Stimulated activated CD4-positive, alpha-beta T cell treated with anti-CD3 and anti-CD28 coated beads, TNF-alpha, amount 100 ng/mL, for 48 hours (primary cell): ENCODE measurements at places on chromosomes 6 and 20.

DNA sequence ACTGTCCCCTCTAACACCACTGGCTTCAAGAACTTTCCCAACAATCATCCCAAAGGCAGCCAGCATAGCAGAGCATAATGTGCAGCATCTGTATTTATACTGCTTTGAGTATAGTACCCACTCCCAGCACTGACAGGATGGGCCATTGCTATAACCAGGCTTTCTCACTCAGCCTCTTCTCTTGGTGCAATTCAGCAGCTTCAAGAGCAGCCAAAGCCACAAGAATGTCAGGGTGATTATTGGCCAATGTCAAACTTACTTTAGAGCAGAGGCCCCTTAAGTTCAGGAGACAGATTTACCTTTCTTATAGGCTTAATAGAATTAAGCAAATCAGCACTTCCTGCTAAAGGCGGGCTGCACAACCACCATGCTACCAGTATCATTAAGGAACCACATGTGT, 232.4 kb upstream of the RSPO3 start:
- DNase-seq = no peak

DNA sequence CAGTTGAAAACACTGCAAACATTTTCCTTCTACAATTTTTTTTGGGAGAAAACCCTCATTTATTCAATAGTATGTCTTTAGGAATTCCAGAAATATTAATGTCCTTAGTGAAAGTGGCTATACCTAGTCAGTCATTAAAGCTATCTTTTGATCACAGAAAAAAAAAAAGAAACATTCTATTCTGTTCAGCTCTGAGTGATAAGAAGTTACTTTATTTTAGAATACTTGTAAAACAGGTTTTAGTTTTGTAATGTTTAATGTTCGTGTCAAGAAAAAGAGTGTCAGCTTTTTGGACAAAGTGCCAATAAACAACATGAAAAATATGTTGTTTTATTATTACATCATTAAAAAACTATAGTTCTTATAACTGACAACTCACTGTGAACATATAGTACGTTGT, 240.4 kb downstream of the OGFRL1 start:
- no peak for DNase-seq

GRCh38 chr6:154638369-154638768, 94.8 kb upstream of the SCAF8 start:
- no peak for DNase-seq

DNA sequence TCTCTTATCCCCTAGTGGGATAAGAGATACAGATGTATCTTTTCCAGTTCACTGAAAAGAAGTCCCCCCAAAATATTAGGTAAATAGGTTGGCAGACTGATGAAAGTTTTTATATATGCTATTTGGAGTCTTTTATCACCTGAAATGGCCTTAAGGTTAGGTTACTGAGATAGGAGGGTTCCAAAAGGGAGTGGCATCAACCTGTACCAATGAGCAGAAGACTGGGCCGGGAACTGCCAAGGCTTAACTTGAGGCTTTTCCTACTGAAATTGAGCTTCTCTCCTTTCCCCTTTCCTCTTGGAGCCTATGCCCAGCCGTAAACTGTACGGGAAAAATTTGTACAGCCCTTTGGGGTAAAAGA, 42.0 kb downstream of the EIF2S2 start:
- no peak for DNase-seq

DNA sequence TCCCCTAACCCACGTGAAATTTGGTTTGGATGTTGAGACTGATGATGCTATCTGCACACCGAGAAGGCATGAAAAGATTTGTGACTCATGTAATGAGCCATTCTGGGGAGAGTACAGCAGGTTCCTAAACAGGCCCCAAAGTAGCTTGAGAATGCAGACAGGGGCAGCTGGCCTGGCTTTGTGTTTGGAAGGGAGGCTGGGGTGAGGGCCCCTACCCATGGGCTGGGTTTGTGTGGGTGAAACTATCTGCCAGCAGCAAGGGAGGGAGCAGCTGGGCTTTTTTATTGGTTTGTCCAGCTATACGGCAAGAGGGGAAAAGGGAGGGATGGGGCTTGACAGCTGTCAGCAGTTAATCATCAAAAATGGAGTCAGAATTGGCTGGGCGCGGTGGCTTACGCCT, 87.0 kb upstream of the RNF24 start:
- DNase-seq = no peak

- no peak for DNase-seq
Measured at GRCh38 chr6:53263917-53264316, 84.8 kb downstream of the ELOVL5 start.

- DNase-seq = no peak
Measured at GRCh38 chr6:97586344-97586743, 303.3 kb upstream of the MMS22L start.

- no peak for DNase-seq
Measured at GRCh38 chr6:78526432-78526831, 340.9 kb upstream of the IRAK1BP1 start.

DNA sequence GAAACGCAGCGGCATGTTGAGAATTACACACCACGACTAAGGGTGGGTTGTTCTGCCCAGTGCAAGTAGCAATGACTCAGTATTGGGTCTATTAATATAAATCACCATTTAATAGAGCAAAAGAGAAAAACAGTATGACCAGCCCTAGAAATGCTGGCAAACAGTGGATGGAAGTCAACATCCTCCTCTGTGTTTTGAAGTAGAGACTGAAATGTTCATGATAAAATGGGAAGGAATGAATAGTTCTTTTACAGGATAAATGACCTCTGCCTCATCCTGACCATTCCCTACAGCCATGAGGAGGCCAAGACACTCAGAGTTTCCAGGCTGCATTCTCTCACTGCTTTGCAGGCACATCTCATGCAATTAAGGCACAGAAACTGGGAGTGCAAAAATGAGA, 111.8 kb downstream of the PSMB1 start:
- DNase-seq = no peak

GRCh38 chr6:39330057-39330456, 7.6 kb upstream of the KCNK16 start:
- no peak for DNase-seq

DNA sequence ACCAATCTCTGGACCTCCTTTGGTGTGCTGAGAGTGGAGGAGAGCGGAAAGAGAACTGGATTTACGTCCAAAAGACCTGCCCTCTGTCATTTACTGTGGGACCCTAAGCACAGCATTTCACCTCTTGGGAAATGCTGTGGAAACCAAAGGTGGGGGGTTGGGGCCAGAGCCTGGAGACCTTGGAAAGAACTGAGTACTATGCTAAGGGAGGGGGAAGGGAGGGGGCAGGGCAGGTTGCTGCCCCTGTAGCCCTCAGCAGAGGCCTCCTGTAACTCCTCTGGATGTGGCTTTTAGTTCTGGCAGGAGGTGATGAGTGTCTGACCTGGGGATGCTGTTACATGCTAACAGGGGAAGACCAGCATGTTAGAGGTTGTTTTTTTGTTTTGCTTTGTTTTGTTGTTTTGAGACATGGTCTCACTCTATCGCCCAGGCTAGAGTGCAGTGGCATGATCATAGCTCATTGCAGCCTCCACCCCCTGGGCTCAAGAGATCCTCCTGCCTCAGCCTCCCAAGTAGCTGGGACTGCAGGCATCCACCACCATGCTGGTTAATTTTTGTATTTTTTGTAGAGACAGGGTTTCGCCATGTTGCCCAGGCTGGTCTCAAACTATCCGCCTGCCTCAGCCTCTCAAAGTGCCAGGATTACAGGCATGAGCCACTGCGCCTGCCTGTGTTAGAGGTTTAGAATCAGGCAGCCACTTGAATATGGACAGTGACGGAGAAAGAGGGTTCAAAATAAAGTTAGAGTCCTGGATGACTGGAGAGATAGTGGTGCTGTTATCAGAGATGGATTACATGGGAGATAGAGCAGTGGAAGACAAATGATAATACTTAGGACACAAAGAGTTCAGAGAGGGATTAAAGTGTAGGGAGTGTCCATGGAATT, 18.4 kb upstream of the PARD6B start:
- DNase-seq = no peak

DNA sequence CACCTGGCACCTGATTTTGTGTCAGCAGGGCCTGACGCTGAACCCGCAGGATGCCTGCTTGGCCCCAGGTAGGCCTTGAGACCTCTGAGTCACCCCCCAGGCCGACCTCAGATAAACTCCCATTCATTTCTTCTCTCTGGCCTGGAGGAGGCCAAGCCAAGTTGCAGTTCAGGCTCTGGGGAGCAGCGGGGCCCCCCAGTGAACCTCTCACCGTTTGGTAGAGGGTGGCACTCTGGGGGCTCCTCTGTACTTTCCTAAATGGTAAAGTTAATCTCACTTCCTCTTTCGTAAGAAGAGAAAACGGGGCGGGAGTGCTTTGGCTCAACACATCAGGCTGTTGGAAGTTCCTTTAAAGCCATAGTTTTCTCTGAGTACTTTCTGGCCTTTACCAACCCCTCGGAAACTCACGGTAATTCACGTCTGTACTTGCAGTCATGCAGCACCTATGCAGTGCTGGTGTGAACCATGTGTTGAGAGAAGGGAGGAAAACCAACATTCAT, 2.8 kb downstream of the SIRPA start:
- no peak for DNase-seq

- DNase-seq = no peak
Measured at GRCh38 chr20:41467690-41468089, 101.1 kb upstream of the EMILIN3 start.

DNA sequence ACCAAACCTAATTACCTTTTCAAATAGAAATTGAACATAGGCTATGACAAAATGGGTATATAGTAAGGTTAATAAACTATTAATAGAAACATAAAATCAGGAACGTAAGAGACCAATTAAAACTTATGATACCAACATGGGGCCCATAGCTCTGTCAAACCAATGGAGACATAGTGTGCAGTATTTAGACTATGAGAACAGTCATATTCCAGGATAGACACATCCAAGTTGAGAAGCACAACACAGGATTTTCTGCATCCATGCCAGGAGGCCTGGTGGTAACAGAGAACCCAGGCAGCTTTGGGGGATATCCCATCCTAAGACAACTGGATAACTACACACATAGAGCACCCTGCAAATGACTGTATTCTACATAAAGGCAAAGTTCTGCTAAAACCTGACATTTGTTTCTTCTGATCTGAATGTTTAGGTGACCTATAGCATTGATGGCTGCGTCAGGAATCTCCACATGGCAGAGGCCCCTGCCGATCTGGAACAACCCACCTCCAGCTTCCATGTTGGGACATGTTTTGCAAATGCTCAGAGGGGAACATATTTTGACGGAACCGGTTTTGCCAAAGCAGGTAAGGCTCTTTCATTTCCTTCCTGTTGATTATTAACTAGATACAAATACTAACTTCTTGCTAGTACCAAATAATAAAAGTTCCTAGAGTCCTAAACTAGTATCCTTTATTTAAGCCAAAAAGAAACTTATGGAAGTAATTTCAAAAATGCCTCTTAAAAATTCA, 202.7 kb downstream of the ARHGAP18 start:
- no peak for DNase-seq

GRCh38 chr6:164856138-164856537, 453.3 kb downstream of the C6orf118 start:
- no peak for DNase-seq

DNA sequence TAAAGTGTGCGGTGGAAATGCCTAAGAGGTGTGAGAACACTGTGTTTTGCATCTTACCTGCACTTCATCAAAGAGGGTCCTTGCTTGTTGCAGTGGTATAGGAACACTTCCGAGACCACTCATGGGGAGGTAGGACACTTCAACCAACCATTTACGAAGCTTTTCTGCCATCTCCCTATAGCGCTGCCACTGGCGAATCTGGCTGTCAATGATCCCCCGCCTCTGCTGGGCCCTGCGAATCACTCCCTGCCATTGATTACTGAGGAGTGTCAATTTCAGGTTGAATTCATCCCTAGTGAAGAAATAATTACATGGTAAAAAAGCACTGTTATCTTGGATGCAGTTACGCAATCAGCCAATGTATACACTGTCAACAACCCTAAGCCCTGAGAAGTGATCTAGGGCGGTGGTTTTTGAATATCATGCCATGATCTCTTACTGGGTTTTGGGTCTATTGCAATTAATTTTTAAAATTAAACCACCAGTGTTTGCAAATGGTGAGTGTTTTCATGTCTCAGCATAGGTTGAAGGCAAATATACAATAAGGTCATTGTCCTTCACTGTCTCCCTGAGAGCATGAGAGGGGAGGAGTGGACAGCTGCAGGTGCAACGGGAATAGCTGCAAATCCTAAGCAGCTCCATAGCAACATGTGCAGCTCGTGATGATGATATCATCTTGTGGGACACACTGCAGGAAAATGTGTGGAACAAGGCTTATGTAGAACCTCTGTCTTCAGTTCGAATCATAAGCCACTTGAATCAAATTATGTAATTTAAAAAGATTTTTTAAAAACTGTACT, 400.6 kb downstream of the ESR1 start:
- no peak for DNase-seq

DNA sequence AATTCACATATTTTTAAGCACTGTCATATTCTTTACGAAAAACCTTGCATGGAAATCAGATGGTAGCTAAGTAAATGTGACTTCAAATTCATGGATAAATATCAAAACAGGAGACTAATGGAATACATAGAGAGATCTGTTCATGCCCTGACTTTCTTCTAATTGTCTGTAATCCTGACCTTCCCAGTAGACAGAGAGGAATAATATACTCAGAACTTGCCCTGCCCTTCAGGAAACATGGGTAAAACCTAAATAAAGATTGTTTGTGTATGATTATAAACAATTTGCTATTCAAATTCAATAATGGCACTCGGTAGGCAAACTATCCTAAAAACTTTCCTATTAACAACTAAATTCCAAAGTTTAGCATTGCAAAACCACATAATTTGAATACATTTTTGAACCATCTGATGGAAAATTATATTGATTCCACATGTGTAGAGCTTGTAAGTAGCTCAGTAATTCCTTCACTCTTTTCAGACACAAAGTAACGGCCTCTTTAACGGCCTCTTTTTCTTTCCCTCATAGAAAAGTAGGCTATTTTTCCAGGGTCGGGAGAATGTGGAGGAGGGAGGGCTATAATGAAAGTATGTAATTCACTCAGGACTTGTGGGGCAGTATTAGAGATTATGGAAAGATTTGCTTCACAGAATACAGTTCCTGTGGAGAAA, 227.6 kb downstream of the ALDH8A1 start:
- no peak for DNase-seq

- no peak for DNase-seq
Measured at GRCh38 chr6:56440551-56440981, 193.2 kb upstream of the COL21A1 start.

- no peak for DNase-seq
Measured at GRCh38 chr6:156852858-156853216, 75.7 kb downstream of the ARID1B start.

GRCh38 chr20:62618611-62619529, 23.4 kb upstream of the SLCO4A1 start:
- no peak for DNase-seq

- no peak for DNase-seq
Measured at GRCh38 chr6:145809211-145809610, 5.4 kb downstream of the FBXO30 start.

GRCh38 chr6:14265049-14266021, 147.8 kb downstream of the CD83 start:
- DNase-seq = no peak

- no peak for DNase-seq
Measured at GRCh38 chr6:138529478-138529877, 30.2 kb upstream of the NHSL1 start.

- DNase-seq = no peak
Measured at GRCh38 chr6:159104931-159105330, 60.1 kb upstream of the TAGAP start.
